ENCODE measurements at places on chromosomes 13 and 19.

GRCh38 chr19:17220207-17220758 lies 5.1 kb downstream of the USE1 start:
- DNase-seq: no peak

DNA sequence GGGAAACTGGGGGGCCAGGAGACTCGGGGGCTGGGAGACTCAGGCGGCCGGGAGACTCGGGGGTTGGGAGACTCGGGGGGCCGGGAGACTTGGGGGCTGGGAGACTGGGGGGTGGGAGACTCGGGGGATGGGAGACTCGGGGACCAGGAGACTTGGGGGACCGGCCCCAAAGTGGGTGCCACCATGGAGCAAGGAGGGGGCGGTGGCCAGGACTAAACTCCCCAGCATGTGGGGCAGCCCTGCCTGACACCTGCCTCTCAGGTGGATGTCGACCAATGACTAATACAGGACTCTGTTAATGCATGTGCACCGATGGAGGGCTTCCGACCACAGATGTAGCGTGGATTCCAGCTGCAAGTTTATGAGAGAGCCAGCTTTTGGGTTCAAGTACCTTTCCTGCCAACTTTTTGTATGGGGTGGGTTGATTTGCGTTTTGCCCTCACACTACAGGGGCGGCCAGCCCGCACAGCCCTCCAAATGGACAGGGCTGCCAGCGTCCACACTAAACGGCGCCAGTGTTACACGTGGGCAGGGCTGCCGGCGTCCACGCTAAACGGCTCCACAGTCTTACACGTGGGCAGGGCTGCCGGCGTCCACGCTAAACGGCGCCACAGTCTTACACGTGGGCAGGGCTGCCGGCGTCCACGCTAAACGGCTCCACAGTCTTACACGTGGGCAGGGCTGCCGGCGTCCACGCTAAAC lies 62.2 kb downstream of the RASA3 start:
- DNase-seq: peak; percentile 32

- DNase-seq: peak; percentile 73
Measured at GRCh38 chr13:48595431-48596429, 58.0 kb upstream of the CYSLTR2 start.

- no peak for DNase-seq
Measured at GRCh38 chr13:94228763-94229162, 250.7 kb downstream of the DCT start.

DNA sequence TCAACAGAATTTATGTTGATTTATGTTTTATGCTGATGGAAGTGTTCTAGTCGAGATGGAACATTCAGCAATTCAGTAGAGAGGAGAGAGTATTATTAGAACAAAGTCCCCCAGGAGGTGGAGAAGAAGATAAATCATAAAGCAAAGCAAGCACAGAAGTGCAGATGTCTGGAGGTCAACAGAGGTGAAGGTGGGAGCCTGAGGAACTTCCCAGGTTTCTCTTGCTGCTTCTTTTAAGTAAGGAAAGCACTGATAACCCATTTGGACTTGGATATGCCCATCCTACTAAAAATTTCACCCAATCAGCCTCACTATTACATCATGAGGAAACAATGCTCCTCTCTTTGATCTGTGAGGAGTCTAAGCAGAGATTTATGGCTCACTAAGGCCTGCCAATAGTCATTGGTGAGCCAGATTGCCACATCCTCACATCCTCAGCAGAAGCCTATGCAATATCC lies 98.8 kb downstream of the EPSTI1 start:
- no peak for DNase-seq
